Common myeloid progenitor, CD34-positive (primary cell): ENCODE measurements at places on chromosomes 2 and 18.

DNA sequence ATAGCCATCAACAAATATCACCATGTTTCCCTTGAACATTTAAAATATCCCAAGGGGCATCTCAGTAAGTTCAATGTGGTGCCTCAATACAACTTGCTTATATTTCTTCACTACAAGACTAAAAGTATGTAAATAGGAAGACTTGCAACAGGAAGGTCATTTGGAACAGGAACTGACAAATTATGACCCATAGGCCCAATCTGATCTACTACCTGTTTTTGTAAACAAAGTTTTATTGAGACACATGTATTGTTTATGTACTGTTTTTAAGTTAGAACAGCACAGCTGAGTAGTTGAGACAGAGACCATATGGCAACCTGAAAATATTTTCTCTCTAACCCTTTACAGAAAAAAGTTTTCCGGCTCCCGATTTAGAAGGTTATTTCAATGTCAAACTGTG is 154.8 kb upstream of the TFPI start:
- no peak for DNase-seq

- DNase-seq, result no peak
These were observed 116.1 kb upstream of the CYP26B1 start for GRCh38 chr2:72263776-72264060.

DNA sequence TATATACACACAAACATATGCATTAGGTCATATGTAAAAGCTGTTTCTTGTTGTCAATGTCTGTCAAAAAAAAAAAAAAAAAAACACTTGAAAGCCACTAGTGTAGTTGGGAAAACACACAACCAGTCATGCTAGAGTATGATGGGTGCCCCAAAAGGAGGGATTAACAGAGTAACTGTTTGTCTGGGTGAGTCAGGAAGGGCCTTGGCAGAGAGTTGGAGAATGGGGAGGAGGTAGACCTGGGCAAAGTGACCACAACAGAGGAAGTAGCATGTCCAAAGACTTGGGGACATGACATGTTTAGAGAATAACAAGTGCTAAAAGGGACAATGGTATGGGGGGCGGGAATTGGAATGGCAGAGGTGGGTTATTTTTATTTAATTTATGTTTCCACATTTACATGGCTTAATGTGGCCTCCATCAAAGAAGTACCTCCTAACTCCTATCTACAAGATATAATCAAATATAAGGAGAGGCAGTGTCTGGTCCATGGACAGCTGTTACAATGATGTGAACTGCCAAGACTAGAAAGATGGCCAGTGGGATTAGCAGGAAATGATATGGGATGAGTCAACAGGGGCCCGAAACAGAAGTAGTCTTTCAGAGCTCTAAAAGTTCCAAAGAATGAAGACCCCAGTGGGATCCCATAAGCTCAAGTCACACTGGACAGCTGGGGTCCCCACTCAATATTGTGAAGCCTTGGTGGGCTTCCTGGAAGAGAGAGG is 99.9 kb upstream of the ZFP36L2 start:
- no peak for DNase-seq

GRCh38 chr2:213923543-213923942 is 487.3 kb upstream of the VWC2L start:
- DNase-seq, result no peak

DNA sequence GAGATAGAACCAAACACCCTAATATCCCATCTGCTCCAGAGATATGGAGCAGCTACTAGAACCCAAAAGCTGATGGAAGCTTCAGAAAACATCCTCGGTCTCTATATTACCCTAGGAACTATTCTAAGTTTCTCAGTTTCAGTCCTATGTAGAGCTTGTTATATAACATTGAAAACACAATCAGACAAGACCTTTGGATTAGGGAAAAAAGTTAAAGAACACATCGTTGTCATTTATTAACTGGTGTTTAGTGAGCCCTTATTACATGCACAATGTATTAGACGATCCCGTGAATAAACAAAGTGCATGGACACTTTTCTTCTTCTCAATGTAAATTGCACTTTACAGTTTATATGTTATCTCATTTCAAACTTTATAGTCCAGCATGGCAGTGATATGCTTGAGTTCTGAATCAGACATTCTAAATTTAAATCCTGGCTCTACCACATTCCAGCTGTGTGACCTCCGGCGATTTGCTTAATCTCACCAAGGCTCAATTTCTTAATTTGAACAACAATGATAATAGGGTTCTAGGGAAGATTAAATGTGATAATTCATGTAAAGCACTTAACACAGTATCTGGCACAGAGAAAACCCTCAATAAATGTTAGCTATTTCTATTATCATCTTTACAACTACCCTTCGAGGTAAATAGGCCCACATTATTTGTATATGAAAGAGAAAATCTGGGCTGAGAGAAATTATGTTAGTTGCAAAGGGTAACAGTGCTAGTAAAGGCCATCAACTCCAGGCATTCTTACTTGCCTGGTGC is 83.6 kb upstream of the PIK3C3 start:
- no peak for DNase-seq

- DNase-seq, result no peak
These were observed 54.0 kb upstream of the ITPRID2 start for GRCh38 chr2:181837563-181837962.

GRCh38 chr2:13818002-13818401 is 814.5 kb upstream of the LRATD1 start:
- peak; percentile 2 for DNase-seq

GRCh38 chr18:8176554-8176953 is 432.7 kb upstream of the RAB12 start:
- no peak for DNase-seq

DNA sequence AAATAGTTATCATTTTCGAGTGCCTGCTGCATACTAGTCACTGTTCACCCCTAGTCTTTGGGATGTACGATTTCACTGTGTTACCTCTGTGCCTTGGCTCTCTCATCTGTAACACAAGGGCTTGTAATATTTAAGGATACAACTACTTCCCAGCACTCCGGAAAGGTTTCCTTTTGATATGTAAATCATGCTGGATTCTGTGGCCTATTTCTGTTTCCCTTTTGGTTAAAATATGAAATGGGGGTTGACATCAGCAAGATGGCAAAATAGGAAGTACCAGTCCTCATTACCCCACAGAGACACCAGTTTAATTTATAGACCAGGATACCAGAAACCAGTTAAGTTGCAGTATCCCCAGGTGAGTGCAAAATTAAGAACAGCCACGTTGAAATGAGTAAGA is 23.5 kb downstream of the PSMG2 start:
- peak; percentile 19 for DNase-seq

DNA sequence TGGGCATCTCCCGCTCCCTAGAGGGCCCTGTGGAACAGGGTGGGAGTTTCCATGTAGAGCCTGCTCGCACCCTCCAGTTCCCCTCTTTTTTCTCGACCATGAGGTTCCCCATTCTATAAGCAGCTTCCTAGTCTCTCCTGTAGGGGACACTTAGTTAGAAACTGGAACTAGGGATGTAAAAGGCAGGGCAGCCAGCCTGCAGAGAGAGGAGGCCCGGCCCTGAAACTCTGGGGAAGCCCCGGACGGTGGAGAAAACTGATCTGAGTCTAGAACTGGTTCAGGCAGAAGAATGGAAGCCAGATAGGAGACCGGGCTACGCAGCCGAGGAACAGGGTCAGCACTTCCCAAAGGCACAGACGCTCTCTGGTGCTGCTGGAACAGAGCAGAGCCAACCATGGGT is 51.6 kb upstream of the ATG16L1 start:
- no peak for DNase-seq

- no peak for DNase-seq
These were observed 55.0 kb downstream of the KCNG2 start for GRCh38 chr18:79852561-79853302.

DNA sequence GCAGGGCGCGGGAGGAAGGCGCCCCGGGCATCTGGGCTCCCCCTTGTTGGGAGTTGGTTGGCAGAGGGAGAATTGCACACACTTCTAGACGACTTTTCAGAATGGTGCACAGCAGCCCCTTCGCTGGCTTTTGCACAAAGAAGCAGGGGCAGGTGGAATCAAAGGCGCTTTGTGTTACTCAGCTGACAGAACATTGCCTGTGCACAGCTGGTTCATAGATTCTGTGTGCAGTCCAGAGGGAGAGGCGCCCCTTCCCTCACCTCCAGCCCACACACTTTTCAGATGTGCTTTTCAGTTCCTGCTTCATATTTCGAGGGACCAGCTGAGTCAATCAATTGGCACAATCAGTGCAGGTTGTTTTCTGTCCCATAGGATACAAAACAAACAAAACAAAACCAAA is 348.4 kb upstream of the RAB12 start:
- DNase-seq, result no peak
